ENCODE measurements at places on chromosomes 7 and 10.

GRCh38 chr10:9853405-9854355, 1164.0 kb upstream of the CELF2 start:
- DNase-seq, result no peak

DNA sequence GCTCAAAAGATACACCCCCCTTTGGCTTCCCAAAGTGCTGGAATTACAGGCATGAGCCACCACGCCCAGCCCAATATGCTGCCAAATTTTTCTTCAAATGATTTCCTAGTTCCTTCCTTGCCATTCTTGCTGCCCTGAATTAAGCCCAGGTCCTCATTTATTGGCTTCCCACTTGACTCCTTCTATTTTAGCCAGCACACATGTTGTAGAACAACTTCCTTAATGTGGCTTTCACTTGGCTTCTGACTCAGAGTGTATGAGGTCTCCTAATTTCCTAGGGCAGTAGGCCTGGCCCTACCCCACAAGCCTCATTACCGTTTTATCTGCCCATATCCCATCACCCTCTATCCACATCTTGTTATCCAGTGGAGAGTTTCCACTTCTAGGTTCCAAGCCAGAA, 21.8 kb upstream of the HIPK2 start:
- no peak for DNase-seq

- DNase-seq, result no peak
These were observed 136.8 kb downstream of the EXOC4 start for GRCh38 chr7:133389727-133390126.

- no peak for DNase-seq
These were observed 63.2 kb upstream of the BMPER start for GRCh38 chr7:33842150-33842549.

GRCh38 chr10:67539312-67539711, 156.7 kb downstream of the CTNNA3 start:
- DNase-seq, result no peak

GRCh38 chr10:115963848-115964247, 309.2 kb downstream of the GFRA1 start:
- DNase-seq, result no peak

DNA sequence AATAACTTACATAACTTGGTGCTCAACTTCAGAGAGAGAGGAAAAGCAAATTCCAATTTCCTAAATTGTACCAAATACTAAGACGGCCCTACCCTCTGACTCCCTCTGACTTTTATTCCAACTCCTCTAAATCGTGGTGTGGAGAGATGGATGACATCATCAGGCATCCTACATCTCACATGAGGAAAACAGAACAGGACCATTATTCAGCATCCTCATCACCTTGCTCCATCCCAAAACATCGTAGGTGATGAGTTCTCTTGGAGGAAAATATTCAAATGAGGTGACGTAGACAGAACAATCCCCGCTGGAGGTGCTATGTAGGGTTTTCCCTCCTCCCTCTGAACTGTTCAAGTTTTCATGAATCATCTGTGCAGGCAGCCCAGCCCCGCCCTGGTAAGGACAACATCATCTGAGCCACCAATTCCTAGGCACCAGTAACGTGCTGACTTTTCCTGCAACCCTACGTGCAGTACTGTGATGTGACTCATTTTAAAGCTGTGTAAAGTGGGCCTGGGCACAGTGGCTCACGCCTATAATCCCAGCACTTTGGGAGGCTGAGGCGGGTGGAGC, 167.2 kb downstream of the CALN1 start:
- no peak for DNase-seq

- DNase-seq, result no peak
These were observed 32.9 kb downstream of the PROSER2 start for GRCh38 chr10:11856089-11856488.

- DNase-seq, result no peak
These were observed 647 bp downstream of the ECHS1 start for GRCh38 chr10:133372507-133372906.

DNA sequence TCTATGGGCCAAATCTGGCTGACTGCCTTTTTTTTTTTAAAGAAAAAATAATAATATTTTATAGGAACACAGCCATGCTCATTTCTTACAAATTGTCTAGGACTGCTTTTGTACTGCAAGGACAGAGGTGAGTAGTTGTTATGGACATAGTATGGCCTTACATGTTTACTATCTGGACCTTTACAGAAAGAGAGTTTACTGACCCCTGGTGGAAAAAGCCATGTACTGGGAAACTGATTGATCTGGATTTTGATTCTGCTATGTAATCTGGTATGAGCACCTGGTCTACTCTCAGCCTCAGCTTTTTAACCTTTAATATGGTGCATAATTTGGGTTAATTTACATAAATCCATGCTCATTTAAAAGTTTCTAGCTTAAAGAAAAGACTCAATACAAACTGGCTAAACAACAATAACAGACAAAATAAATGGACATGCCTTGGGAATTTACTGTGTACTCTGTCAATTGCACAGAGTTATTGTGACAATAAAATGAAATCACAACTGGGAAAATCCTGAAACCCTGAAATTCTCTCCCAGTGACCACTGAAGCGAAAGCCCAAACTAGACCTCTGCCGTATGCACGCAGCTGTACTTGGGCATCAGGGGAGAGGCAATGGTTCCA, 260.7 kb downstream of the BMPER start:
- no peak for DNase-seq

DNA sequence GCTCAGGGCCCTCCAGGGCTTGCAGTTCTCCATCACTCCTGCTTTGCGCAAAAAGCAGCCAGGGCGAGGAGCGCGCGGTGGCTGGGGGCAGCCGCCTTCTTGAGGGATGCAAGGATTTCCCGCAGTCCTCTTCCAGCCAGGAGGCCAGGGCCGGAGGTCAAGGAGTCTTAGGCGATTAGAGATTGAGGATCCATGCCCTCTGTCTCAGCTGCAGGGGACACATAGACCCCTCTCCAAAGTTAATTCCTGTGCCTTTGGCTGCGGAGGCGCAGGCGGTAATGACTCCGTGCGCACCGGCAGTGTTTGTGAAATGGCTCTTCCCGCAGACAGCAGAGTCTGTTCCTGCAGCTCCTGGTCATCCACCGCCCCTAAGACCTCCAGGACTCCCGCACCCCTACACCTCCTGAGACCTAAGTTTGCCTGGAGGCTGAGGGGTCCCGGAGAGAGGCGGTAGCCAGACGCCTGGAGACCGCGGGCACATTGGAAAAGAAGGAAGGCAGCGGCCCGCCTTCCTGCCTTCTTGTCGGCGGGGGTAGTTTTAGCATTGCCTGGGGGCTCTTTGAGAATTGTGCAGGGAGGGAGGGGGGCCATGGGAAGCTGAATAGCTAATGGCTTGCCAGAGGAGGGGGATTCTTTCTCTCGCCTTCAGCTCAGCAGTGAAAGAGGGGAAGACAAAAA, 3.3 kb upstream of the NEUROG3 start:
- DNase-seq, result no peak

GRCh38 chr7:71509381-71509780, 377.4 kb downstream of the GALNT17 start:
- no peak for DNase-seq

DNA sequence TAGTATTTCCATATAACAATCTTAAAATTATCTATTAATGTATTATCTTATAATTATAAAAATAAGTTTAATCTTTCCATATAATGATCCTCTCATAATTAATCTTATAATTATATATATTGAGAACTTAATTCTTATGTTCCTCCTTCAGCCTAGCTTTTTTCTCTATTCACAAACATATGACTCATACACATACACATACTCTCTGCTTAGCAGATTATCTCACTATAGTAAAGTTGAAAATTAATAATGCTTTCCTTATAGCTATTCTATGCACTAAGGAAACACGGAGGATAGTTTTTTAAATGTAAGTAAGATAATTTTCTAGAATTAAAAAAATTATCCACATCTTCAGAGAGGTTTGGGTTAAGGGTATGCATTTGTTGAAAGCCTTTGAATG, 47.7 kb upstream of the ITGB8 start:
- no peak for DNase-seq

DNA sequence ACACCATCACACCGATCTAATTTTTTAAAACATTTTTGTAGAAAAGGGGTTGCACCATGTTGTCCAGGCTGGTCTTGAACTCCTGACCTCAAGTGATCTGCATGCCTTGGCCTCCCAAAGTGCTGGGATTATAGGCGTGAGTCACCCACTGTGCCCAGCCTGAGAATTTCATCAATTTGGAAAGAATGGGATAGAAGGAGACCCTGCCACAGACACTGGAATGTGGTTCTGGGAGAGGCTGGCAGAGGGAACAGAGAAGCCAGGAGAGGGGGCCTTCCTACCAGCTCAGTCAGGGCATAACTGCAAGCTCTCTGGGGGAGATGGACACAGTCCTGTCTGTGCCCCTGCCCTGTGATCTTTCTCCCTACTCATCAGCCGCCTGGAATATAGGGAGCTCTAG, 42.1 kb upstream of the MKRN1 start:
- no peak for DNase-seq

DNA sequence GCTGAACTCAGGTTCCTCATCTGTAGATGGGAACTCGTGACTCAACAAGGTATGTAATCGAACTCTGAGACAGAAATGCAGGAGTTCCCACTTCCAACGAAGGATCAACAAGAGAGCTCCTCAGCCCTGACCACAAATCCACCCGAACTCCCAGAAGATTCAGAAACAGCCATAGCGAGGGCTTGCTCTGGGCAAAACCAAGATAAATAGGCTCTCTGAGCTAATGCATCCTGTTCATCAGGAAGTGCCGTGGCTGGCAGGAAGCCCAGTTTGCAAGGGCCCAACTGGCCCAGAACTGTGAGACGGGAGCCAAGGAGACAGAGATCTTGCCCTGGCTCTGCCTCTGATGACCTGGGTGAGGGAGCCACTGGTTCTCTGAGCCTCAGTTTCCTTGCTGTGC, 141.7 kb upstream of the PFKP start:
- no peak for DNase-seq

GRCh38 chr10:69879634-69880257, 78.0 kb downstream of the COL13A1 start:
- no peak for DNase-seq

DNA sequence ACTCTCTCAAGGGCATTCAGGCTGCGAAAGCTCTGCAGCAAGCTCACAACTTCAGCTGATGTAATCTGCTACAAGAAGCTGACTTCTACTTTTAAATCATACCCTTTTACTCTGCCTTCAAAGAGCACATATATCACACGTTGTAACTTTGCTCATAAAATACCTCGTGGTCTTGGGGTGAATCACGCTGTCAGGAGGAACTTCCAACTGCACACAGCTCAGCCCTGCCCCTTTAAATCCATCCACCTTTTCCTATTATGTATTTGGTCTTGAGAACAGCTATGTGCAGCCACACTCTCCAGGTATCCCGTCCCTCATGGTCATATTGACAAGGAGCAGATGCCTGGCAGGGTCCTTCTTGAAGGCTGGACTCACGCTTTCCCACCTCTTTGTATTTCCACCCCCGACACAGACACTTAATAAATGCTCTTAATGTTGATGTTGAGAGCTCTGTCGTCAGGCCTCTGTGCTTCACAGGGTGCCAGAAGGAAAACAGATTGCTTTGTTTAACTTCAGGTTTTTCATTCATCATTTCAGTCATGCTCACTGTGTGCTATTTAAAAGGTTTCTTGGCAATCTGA, 47.6 kb downstream of the ICA1 start:
- no peak for DNase-seq

DNA sequence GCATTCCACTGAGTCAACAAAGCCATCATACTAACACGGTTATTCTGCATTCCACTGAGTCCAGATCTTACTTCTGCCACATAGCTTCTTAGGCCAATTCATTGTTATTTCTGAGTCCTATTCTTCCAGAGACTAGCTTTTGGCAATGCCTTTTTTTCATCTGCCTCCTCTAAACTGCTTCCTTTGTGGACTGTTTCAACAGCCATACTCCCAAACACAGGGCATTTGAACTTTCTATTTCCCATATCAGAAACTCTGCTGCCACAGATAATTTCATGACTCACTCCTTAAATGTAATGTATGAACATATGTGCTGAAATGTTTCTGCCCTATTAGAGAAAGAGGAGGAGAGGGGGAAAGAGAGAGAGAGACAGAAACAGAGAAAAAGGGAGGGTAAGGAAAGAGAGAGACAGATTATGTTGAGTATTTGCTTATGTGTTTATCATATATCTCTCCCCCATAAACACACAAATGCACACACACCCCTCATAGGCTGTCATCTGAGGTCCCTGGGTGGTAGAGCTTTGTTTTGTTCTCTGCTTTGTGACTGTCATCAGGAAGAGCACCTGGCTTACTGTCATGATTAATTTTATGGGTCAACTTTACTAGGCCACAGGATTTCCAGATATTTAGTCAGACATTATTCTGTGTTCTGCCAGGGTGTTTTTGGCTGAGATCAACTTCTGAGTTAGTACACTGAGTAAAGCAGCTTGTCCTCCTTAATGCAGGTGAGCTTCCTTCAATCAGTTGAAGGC, 308.0 kb upstream of the KCND2 start:
- DNase-seq, result no peak

- no peak for DNase-seq
These were observed 41.9 kb downstream of the TAS2R41 start for GRCh38 chr7:143519411-143520131.

GRCh38 chr10:24344279-24344678, 135.3 kb downstream of the KIAA1217 start:
- DNase-seq, result no peak

DNA sequence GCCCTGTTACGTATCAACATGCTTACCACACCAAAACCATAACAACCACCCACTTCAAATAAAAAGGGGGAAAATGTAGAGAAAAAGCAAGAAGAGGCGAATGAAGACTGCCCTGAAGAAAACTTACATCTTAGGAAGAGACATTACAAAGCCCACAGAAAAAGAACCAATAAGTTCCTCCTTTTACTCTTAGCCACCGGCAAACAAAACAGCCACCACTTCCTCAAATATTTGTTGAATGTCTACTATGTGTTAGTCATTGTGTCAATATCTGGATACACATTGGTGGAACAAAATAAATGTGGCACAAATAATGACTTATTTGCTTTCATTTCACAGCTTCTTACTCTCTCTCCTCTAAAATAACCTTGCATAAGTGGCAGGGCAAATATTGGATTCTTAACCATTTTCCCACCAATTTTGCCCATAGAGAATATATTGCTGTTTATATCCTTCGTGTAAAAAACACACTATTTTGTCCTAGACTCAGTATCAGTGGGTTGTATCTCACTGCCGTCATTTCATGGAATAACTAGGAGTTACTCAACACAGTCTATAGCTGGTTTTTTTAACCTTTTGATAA, 106.8 kb downstream of the ANK3 start:
- no peak for DNase-seq

DNA sequence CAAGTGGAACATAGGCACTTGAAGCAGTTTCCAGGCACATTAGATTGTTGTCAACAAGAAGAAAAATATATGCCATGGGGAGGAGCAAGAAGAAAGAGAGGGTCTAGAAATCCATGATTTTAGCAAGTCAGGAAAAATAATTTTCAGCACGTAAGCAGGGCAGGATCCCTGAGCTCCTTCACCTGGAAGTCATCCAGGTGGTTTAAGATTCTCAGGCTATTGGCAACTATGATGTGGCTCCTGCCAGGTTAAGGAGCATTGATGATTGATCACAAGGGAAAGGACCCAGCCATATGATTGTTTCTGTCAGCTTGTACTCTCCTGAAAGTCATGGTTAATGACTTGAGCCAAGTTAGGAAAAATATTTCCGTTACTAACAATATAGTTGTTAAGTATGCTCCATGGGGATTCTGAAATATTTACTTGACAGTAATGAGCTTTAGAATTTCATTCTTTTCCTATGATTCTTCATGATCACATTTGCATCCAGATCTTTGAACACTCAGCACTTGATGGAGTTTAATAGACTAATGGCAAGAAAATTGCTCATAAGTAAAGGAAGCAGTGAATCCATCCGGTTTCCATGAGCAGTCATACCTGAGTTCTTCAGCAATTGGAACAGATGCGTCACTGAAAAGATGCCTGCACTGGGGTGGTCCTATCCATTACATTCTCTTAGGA, 209.1 kb downstream of the BICC1 start:
- DNase-seq, result no peak

- no peak for DNase-seq
These were observed 156.3 kb upstream of the C7orf33 start for GRCh38 chr7:148434181-148434757.
